ENCODE measurements at places on chromosomes 7 and 10.

DNA sequence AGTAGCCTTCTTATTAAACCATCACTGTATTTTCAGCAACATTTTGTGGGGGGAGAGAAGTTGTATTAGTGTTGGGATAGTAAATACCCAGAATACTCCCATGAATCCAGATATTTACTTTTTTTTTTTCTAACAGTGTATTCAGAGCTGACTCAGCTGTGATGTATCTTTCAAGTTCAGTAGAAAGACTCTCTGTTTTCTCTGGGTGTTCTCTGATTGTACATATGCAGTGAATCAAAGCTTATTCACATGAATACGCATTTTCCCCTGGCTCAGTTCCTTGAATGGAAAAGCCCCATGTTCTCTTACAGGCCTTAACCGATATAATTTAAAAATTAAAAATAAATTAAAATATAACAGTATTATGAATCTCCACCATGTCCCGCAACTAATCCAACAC lies 1.3 kb downstream of the TFPI2 start:
- no peak for DNase-seq

- no peak for DNase-seq
These were observed 48.3 kb upstream of the ZNF32 start for GRCh38 chr10:43696909-43697483.

DNA sequence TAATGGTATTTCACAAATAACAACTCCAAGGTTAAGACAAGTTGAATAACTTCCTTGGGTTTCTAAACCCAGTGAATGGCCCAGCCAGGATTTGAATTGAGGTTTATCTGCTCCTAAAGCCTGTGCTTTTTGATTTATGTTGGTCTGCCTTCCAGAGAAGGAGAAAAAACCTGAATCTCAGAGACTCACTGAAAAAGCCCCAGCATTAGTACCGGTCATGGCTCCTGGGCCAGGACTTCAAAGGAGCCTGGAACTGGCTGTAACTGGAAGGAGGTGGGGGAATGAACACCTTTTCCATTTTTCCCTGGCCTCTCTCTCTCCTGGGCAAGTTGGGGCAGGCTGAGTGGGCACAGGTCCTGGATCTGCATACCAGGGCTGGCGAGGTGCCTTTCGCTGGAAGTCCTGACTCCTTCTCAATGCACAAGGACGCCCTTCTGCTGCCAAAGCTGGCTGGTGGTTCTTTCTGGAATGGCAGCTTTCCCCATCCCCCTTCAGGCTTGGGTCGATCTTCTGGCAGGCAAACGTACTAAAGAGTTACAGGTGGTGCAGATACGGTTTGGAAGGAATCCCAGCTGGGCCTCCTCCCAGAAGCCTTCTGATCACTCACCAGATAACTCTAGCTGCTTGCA lies 268.2 kb downstream of the PTEN start:
- DNase-seq: no peak

DNA sequence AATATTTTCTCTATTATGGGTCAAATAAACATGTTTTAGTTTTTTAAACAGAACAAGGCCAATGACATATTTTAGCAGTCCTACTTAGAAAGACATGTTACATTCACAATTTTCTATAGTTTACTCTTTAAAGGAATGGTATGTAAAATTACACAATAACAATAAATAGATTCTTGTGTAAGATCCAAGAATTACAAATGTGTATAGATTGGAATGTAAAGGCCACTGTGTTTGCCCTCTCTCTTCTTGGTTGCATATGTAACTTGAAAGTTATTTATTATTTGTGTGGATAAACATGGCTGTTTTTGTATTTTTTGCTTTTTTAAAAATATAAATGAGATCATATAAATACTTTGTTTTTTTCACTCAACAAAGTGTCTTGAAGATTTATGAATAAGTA lies 979.3 kb upstream of the CELF2 start:
- no peak for DNase-seq

DNA sequence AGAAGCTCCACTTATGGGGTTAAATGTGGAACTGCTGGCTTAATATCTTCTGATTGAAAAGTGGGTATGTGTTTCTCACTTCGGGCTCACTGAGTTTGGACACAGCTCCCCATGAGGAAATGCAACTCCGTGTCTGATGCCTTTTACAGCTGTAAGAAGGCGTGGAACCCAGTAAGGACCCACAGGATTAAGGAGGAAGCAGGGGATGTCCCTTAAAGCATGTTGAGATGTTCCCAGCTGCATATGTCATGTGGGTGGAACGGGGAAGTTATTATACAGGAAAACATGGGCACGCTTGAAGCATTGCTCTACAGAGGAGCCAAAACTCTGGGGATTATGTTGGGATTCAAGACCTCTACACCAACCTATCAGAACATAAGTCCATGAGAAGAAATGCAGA lies 224.4 kb downstream of the NEBL start:
- DNase-seq: no peak

GRCh38 chr7:100444311-100445278 lies 8.3 kb upstream of the PPP1R35 start:
- no peak for DNase-seq

GRCh38 chr7:11710377-11710776 lies 121.6 kb downstream of the THSD7A start:
- DNase-seq: no peak

DNA sequence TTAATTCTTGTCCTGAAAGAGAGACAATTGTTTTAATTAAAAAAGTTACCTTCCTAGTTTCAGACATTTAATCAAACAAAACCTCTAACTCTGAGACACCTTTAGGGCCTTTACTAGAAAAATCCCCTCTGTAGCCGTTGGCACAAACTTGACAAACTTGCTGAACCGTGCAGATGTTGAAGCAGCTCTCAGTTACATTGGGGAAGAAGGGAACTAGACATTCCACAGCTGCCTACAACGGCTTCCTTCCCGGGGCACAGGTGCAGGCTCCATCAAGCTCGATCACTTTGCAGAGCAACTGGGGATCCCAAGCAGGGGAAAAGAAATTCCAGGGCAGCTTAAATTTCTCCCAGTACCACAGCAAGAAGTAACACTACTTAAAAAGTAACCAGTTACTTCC lies 141.3 kb downstream of the SKAP2 start:
- DNase-seq: no peak

- DNase-seq: no peak
These were observed 86.5 kb upstream of the SKAP2 start for GRCh38 chr7:26950889-26951288.

DNA sequence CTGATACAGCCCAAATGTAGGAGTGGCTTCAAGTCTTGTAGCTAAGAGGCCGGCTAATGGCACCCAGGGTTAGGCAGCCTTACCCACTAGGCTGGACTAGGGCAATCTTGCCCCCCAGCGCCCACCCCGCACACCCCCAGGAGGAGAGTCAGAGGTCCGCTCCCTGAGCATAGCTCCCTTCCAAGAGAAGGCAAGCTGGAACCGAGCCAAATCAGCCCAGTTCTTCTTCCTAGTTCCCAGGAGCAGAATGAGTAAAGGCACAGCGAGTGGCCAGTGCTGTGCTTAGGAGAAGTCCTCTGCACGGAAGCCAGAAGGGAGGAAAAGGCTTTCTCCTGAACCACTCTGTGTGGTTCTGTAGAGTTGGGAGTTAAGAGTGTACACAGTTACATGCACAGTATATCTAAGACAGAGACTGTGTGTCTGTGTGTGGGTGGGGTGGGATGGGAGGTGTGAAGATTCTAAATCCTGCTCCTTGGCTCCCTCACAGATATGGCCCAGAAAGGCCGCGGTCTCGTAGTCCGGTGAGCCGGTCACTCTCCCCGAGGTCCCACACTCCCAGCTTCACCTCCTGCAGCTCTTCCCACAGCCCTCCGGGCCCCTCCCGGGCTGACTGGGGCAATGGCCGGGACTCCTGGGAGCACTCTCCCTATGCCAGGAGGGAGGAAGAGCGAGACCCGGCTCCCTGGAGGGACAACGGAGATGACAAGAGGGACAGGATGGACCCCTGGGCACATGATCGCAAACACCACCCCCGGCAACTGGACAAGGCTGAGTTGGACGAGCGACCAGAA lies 59.7 kb upstream of the PDCD4 start:
- no peak for DNase-seq

Measured in stimulated activated CD8-positive, alpha-beta memory T cell treated with anti-CD3 and anti-CD28 coated beads, Interleukin-4, amount 100 ng/mL, for 4 hours (primary cell).